ENCODE measurements at places on chromosomes 5 and 9.

DNA sequence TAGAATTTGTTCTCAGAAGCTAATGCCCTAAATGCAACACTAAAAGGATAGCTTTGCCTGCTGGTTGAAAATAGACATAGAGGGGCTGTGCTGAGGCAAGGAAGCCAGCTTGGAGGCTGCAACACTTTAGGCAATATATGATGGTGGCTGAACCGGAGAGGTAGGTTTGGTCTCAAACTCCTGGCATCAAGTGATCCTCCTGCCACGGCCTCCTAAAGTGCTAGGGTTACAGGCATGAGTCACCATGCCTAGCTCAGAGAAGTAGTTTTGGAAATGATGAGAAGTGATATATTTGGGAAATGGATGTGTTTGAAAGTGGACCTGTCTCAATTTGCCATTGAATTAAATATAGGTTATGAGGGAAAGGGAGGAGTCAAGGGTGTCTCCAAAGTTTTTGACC, 10.0 kb downstream of the DUSP1 start:
- DNase-seq = no peak

DNA sequence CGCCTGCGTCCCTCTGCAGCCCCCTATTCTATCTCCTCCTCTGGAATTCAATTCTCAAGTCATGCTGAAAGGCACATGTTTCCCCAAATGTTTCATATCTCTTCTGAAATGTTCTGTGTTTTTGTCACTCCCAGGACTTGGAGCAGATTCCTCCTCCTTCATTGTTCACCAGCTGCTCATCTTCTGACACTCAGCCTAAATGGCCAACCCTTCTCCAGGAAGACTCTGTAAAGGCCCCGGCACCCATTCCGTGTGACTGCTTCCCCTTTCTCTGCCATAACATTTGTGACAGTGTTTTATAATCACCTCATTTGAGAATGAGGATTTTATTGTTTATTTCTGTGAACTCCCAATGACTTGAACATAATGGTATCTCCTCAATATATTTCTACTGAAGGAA, 170.8 kb upstream of the ADAMTS16 start:
- no peak for DNase-seq

DNA sequence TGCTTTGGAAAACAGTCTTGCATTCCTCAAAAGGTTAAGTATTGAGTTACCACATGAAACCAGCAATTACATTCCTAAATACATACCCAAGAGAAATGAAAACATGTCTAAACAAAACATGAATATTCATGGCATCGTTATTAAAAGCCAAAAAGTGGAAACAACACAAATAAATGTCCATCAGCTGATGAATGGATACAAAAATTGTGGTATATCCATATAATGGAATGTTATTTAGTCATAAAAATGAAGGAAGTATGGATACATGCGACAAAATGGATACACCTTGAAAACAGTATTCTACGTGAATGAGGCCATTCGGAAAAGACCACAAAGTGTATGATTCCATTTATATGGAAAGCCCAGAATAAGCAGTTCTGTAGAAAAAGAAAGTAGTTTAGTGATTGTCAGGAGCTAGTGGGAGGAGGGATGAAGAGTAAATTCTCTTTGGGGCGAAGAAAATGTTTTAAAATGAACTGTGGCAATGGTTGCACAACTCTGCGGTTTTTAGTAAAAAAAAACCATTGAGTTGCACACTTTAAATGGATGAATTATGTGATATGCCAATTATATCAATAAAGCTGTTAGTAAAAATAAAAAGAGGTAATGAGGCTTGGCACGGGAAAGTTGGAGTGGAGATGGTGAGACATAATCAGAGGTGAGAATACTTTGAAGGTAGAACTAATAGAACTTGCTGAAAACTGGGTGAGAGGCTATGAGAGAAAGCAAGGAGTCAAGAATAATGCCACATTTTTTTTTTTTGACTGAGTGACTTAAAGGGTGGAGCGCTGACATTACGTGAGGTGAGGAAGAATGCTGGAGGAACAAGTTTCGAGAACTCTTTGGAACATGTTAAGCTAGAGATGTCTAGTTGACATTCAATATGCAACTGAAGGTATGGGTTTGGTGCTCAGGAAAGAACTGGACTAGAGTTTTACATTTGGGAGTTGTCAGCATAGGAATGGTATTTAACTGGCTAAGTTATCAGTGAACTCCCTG, 194.9 kb upstream of the ZNF608 start:
- DNase-seq = no peak

DNA sequence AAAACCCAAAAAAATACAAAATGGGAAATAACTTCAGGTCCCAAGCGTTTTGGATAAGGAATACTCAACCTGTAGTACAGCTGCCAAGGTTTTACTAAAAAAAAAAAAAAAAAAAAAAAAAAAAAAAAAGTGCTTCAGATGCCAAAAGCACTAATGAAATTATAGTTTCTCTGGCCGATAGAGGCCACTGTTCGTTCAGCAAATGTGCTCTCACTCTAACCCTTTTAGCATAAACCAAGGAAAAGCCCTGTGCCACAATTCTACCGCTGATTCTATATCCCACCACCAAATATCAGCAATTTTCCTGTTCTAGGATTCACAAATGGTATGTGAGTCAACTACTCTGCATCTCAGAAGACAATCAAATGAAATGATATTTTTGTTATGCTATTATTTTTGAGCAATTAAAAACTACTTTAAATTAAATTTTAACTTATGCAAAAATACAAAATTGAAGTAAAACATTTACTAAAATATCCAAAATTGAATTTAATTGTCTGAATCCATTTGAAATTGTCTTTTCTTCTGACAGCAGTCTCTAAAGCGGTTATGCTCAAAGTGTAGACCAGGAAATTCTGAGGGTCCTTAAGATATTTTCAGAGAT, 79.8 kb downstream of the RICTOR start:
- DNase-seq = peak; percentile 42

- DNase-seq = peak; percentile 57
Observed at GRCh38 chr9:105414947-105415661, 32.7 kb upstream of the FSD1L start.

All from SJSA1 (cell line).